ENCODE measurements at places on chromosomes 3 and 15.

- DNase-seq = no peak
These were observed 1.1 kb downstream of the EDEM1 start for GRCh38 chr3:5188419-5189221.

GRCh38 chr15:36643551-36643950 is 64.1 kb downstream of the CDIN1 start:
- no peak for DNase-seq

DNA sequence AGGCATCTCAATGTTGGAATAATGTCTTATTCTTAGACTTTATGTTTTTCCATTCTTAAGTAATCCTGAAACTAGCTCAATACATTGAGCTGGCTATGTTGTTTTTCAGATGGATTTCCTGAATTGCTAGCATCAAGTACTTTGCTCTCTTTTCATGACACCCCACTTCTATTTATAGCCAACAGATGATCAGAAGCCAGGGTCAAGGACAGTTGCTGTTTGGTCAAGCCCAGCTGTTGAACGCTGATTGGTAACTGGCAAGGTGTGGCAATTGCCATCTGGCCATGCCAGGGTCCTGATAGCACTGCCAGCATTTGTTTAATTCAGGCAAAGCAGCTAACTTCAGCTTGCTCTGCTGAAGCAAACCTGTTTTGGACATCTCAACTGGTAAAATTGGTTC is 46.2 kb upstream of the PLCL2 start:
- no peak for DNase-seq

DNA sequence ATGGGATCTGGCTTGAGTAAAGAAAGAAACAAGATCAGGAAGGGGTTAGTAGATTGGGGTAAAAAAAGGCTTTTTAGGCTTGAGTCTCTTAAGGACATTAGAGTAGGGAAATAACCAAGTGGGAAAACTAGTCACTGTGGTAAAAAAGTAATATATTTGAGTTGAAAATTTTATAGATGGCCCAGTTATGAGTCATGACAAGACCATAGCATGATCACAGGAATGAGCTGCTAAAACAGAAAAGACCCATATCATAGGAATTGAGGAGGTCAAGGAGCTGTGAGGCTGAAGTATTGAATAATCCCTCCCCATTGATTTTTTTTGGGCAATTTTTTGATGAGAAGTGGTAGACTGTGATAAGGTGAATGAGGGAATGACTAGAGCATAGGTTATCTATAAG is 69.2 kb upstream of the TBC1D5 start:
- no peak for DNase-seq

- no peak for DNase-seq
These were observed 6.7 kb downstream of the AMIGO3 start for GRCh38 chr3:49712631-49713317.

DNA sequence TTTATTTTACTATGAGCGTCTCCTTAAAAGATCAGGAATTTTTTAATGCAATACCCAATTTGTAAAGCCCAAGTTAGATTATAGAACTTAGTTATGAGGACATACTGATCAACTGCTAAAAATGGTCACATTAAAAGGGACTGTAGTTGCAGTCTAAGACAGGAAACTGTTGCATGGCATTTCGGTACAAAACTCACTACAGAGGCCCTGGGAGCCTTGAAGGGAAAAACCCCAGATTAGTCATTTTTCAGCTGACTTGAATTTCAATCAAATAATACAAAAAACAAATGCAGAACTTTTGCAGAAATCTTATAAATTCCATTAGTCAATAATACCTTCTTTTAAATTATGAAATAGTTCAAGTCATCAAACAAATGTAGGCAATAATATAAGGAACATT is 6.9 kb upstream of the PTX3 start:
- DNase-seq = no peak

DNA sequence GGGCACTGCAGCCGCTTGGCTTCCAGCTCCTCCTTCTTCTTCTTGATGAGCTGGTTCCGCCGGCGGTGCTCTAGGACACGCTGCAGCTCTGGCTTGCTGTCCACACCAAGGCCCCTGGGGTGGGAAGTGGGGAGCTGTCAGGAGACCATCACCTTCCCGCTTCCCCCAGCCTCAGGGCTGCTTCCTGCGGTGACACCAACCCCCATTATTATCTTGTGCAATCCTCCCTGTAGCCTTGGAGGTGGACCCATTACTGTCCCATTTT is 10.0 kb downstream of the FAM107A start:
- DNase-seq = no peak

DNA sequence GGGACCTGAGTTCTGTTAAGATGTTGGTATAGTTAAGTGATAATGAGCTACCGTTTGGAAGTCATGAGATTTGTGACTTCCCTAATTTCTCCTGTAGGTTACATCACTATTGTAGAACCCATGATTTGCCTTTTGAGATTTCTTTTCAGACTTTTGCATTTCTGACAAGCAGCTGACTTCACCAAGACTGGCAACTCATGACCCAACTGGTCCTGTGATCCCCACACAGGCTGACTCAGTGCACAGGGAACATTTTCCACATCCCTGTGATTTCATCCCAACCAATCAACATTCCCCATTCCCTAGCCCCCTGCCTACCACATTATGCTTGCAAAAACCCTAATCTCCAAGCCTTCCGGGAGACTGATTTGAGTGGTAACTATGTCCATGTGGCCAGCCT is 242.1 kb upstream of the PDZRN3 start:
- no peak for DNase-seq

- no peak for DNase-seq
These were observed 410.6 kb upstream of the WNT5A start for GRCh38 chr3:55897573-55898224.

GRCh38 chr3:140342668-140343067 is 335.2 kb upstream of the TRIM42 start:
- no peak for DNase-seq

DNA sequence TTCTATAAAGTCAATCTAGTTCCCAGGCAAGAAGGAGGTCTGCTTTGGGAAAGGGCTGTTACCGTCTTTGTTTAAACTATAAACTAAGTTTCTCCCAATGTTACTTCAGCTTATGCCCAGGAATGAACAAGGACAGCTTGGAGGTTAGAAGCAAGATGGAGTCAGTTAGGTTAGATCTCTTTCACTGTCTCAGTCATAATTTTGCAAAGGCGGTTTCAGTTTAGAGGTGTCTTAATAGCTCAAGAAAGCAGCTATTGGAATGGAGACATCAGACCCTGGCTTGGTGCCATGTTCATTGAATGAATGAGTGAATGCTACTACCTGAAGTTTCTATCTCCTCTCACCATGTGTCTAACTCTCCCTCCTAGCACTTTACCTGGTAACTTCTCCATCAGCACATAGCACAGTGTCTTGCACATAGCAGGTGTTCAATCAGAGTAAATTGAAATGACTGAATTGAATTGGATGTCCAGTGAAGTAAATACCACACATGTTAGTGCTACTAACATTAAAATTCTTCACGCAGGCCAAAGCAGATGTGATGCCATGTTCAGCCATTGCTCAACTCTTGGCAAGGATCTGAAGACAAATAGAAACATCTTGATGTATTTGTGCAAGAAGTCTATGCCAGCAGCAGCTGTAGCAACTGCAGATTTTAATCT is 28.2 kb downstream of the CLEC3B start:
- no peak for DNase-seq

DNA sequence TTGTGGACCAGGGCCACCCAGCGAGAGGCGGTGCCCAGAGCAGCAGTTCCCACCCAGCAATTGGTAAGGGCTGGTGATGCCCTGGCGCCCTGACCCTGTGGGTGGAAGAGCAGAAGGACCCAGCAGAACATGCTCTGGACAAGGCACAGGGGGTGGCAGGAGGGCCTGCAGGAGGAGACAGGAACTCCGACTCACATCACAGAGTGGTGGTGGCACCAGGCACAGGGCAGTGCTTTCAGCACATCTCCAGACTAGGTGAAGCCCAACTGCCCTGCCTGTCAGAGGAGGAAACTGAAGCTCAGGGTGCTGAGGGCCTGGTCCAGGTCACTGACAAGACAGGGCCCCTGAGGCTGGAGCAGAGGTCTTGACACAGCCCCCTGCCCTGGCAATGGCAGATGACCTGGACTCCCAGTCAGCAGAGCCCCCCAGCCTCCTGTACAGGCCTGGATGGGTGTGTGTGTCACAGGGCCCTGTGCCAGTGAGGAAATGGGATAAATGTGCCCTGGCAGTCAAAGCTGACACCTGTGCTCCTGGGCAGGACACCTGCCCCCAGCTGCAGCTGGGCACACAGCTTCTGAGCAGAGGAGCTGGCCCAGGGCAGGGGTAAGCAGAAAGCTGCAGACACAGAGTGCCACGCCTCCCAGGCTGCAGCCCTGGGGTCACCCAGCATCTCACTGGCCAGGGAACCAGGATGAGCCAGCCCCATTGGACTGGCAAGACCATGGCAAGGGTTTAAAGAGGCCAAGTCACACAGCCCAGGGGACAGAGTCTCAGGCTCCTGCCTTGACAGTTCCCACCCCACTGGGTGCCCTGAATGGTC is 11.4 kb downstream of the KLF15 start:
- no peak for DNase-seq

- no peak for DNase-seq
These were observed 89.5 kb upstream of the IQSEC1 start for GRCh38 chr3:13162549-13163320.

DNA sequence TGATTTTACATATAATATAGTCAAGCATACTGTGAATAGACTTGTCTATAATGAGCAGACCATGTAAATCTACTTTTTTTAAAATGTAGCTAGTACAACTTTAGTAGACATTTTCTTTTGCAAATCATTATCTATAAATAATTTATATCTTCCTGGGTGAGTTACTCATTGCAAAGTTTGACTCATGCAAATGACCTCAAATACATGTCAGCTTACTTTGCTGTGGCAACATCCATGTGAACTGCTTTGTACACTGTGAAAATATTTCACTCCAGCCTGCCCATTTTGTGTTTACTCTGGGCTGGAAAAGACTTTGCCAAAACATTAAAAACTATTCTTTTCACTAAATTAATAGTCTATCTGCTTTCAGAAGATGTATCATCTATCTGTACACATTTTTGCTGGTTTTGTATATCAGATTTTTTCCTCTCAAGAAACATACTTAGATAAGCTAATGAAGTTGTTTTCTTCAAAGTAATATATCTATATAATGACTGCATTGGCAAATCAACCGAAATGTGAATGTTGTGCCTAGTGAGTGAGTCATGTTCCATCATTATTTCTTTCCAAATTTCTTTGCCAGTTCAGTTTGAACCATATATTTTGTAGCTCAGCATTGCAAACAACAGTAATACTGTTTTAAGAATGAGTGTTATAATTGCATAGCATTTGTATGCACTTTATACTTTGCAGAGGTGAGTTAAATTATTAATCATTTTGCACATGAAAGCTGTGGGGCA is 26.5 kb downstream of the IGSF10 start:
- no peak for DNase-seq

- DNase-seq = no peak
These were observed 148.5 kb upstream of the CTDSPL start for GRCh38 chr3:37712918-37713817.

- DNase-seq = no peak
These were observed 23.3 kb upstream of the CHMP2B start for GRCh38 chr3:87203809-87204208.

DNA sequence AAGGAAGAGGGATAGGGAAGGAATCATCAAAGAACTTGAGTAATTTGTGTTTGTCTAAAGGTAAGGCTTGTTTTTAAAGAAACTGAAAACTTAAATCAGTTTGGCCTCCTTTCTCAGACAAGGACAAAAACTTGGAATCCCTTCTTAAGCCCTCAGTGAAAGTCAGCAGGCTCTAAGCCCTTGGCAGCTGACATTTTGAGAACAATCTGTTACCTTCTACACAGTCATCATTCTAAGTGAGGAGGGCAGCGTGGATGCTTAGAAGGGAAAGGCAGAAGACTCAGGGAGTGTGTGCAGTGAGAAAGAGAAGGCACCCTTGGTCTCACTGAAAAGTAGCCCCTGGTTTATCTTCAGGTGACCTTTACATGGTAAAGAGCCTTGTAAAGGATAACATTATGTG is 10.8 kb downstream of the HSPBAP1 start:
- no peak for DNase-seq

DNA sequence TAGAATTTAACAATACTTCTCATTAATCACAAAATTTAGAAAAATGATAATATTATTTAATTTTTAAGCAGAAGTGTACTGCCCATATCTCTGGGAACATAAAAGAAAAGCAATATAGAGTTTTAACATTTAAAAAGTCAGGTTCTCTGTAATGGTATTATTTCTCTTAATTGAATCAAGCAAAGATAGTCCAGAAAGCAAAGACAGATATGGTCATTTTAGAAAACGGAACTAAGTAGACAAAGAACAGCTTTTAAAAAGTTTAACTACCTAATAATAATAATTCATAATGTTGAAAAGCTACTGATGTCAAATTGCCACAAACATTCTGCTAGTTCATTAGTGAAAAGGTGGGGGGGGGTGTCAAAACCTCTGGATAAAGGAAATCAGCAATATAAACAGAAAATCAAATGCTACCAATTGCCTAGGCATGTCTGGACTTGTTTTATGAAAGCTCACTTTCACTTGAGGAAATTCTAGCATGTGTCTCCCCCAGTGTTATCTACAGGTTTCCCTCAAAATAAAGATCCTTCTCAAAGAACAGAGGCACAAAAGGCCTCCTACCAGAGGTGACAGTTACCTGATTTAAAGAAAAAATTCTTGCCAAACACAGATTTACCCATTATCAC is 1.7 kb downstream of the ZMAT3 start:
- DNase-seq = no peak

DNA sequence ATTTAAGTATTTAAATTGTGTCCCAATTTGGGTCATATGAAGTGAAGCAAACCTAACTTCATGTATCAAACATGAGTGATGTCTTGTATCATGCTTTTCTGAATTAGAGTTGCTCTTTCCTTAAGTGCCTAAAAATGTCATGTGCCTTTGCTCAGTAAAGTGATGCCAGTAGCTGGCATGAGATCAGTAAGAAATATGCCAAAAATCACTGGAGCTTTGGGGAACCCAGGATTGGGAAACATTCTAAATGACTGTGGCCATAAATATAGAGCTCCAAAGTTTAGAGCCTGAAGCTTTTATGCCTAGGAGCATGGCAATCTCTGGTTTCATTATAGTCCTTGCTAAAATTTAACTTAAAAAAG is 33.8 kb downstream of the RBMS3 start:
- DNase-seq = no peak

DNA sequence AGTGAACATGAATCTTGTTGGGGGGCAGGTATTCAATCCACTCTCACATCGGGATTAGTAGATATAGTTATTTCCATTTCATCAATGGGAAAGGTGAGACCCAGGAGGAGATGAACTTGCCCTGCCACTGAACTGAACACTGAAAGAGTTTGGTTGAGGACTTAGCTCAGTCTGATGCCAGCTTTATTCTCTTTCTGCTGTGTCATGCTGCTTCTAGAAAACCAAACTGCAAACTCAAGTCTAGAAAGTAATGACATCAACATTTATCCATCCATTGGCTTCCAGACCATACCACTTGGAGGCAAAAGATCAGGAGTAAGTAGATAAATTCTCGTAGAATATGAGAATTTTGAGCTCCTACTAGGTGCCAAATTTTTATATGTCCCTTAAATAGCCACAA is 288.0 kb upstream of the CTNNB1 start:
- no peak for DNase-seq

DNA sequence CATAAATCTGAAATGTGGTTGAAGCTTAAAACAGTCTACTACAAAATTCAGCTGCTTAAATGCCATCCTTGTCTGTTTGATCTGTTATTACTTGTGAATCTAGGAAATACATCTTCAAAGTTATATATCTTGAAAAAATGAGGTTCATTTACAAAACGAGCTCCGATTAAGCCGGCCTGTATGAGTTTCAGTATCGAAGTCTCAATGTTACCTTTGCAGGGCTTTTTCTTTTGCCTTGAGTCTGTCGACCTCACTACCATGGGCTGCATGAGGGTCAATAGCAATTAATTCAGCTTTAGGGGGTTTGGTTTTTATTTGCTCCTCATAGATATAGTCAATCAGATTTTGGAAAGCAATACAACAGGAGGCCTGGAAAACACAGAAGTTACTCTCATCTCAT is 23.2 kb downstream of the ERICH6 start:
- no peak for DNase-seq
